Fibroblast of villous mesenchyme (primary cell): ENCODE measurements at places on chromosomes 2 and 18. TPM values are rescaled to one million over a fixed set of nuclear protein-coding genes. Genes with fewer than 3 reads are reported as not detected.

- no peak for DNase-seq
Measured at GRCh38 chr2:109398366-109399015, 215.3 kb downstream of the SEPTIN10 start.

GRCh38 chr2:213490087-213490486 lies 205.8 kb downstream of the SPAG16 start:
- DNase-seq = no peak

The PSMA8 gene
- not detected in 2 replicates for total RNA-seq

The GPR55 gene
- total RNA-seq = not detected in 2 replicates
